ENCODE measurements at places on chromosomes 7 and 10. TPM values are rescaled to one million over a fixed set of nuclear protein-coding genes. Genes with fewer than 3 reads are reported as not detected.
A peak's percentile ranks its signal among the peaks of the same experiment; 100 is the strongest.

DNA sequence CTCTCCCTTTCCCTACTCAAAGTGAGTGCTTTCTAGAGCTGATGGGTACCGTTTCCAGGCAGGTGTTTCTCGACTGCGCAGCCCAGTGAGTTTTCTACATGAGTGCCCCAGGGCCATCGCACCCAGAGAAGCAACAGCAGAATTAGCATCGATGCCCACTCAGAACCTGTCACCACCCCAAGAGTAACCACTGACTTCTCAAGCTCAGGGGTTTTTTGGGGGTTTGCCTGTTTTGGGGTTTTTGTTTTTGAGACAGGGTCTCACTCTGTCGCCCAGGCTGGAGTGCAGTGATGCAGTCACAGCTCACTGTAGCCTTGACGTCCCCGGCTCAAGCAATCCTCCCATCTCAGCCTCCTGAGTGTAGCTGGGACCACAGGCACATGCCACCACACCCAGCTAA, 25.7 kb downstream of the SNX8 start:
- DNase-seq, result no peak
- no peaks in the 10 kb centered on the region for H3K4me1 ChIP-seq
- H3K27me3 ChIP-seq, result no peaks in the 10 kb centered on the region
- no peaks in the 10 kb centered on the region for H3K36me3 ChIP-seq
- H3K27ac ChIP-seq, result no peak overlapping the region
- H3K4me3 ChIP-seq, result no peak overlapping the region

- peak; percentile 17 for DNase-seq
- no peak overlapping the region for H3K4me3 ChIP-seq
- H3K27me3 ChIP-seq, result peaks cover 24% of the 10 kb centered on the region
- H3K4me1 ChIP-seq, result peaks cover 2% of the 10 kb centered on the region
- no peaks in the 10 kb centered on the region for H3K36me3 ChIP-seq
- no peak overlapping the region for H3K27ac ChIP-seq
Observed at GRCh38 chr10:114374053-114374791, 30.1 kb downstream of the AFAP1L2 start.

- H3K36me3 ChIP-seq, result no peaks in the 10 kb centered on the region
- H3K4me1 ChIP-seq, result peaks cover 7% of the 10 kb centered on the region
- no peaks in the 10 kb centered on the region for H3K27me3 ChIP-seq
Observed at GRCh38 chr10:24882047-24882698, 70.2 kb downstream of the PRTFDC1 start.

GRCh38 chr10:90784771-90785170, 73.1 kb downstream of the HTR7 start:
- no peak for DNase-seq
- no peak overlapping the region for H3K4me3 ChIP-seq
- H3K4me1 ChIP-seq, result no peaks in the 10 kb centered on the region
- peaks cover 5% of the 10 kb centered on the region for H3K27me3 ChIP-seq
- no peak overlapping the region for H3K27ac ChIP-seq

SORCS3 gene
- not detected for total RNA-seq

DNA sequence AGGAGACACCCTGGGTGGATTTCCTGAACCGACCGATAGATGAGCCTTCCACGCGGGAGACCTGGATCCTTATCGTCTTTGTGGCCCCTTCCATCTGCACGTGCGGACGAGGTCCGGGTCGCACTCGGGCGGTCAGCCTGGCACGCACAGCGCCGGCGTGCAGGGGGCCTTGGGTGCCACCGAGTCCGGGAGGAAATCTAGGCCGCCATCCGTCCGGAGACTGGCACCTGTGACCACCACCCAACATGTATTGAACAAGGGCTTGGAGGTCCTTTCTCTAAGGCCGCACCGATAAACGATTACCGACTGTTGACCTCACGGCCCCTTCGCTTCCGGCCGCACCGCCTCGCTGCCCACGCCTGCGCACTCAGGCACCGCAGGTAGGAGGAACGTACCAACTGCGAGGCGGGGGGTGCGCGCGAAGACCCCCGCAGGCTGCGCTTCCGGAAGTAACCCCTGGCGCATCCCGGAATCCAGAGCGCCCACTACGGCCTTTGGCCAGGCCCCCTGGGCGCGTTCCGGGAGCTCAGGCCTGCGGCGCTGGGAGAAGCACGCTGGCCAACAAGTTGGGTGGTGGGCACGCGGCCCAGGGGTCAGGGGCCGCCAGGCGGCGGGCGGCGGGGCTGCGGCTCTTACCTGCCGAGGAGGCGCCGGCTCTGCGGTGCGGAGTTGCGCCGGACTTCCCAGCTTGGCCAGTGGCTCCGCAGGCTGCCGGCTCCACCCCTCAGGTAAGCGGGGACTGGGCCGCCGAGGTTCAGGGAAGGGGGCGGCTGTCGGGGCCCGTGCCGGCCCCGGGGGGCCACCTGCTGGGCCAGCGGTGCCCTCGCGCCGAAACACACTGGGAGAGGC, at the start of the genes ACTR3C and LRRC61:
TSS of gene ACTR3C (minus strand) at position 713 of the 849 bp plus-strand sequence. CDS start 28,249 bp downstream, outside the sequence.
TSS of gene LRRC61 (plus strand) at position 523 of the 849 bp plus-strand sequence. CDS start 13,507 bp downstream, outside the sequence.
- H3K4me1 ChIP-seq, result peaks cover 10% of the 10 kb centered on the region
- H3K27me3 ChIP-seq, result no peaks in the 10 kb centered on the region
- H3K36me3 ChIP-seq, result no peaks in the 10 kb centered on the region
- no peak for DNase-seq

DAGLB gene
- 35.3 TPM for total RNA-seq

ZNF212 gene
- total RNA-seq, result 4.2 TPM

- no peak overlapping the region for H3K4me3 ChIP-seq
- H3K27ac ChIP-seq, result no peak overlapping the region
- H3K36me3 ChIP-seq, result no peaks in the 10 kb centered on the region
- no peak for DNase-seq
- no peaks in the 10 kb centered on the region for H3K27me3 ChIP-seq
- no peaks in the 10 kb centered on the region for H3K4me1 ChIP-seq
Observed at GRCh38 chr10:111833251-111833650, 350.3 kb downstream of the GPAM start.

DNA sequence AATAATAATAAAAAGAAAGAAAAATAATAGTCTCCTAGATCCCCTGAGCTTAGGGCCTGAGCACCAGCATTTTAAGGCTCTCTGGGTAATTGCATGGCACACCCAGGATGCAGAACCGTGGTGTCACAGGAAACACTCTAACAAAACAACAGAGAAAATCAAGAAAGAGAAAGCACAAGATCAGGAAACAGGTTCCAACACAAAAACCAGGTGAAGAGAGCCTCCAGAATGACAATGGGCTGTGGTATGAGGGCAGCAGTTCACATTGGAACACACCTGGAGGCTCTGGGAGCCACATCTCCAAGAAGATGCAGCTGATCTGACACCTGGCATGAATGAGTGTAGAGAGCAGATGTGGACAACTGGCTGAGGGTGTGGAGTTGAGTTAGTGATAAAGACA, 7.1 kb downstream of the MMRN2 start:
- no peak overlapping the region for H3K27ac ChIP-seq
- H3K27me3 ChIP-seq, result peaks cover 14% of the 10 kb centered on the region
- H3K36me3 ChIP-seq, result no peaks in the 10 kb centered on the region

DNA sequence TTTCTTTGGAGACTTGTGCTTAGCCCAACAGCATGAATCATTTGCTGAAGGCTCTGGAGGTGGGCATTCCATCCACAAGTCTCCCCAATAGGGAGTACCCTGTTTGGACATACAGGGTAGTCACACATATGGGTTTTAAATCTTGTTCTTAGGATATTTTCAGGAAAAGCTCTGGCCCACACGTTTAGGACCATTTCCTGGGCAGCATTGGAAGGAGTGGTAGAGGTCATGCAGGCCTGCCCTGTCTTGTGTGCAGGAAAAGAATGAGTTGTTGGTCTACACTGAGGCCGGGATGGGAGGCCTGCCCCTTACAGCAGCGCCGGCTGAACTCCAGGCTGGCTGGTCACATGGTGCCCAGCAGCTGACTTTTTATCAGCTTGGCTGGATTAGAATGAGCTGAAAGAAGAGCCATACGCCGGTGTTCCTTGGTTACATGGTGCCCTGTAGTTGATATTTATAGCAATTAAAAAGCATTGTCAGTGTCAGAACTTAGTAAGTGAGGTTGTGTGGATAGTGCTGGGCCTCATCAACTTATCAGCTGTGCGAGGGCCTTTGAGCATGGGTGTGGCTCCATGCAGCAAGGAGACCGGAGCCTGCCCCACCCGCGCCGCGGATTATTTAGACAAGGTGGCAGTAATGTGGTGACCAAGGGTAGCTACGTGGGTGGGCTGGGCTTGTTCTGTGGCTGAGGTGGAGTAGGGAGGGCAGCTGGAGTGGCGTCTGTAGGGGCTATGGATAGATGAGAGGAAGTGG, 28.6 kb downstream of the OGDH start:
- no peak overlapping the region for H3K4me3 ChIP-seq
- H3K27me3 ChIP-seq, result no peaks in the 10 kb centered on the region
- no peak overlapping the region for H3K27ac ChIP-seq
- peaks cover 1% of the 10 kb centered on the region for H3K36me3 ChIP-seq
- DNase-seq, result no peak

GRCh38 chr10:21919906-21920305, 83.6 kb downstream of the DNAJC1 start:
- no peaks in the 10 kb centered on the region for H3K36me3 ChIP-seq

DNA sequence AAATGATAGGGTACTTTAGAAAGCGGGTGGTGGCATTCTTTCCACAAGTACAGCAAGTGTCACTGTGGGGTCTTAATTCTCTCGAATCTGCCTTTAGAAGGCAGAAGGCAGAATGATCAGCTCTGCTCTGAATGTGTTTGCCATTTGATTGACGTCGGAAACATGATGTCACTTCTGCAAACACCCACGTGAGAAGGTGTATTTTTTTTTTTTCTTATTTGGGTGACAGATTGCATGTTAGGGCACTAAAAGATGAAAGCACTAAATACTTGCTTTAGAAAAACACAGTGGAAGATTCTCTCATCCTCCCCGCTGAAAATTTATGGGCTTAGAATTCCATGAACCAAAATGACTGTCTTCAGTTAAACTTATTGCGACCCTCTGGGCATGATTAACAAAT, 150.2 kb downstream of the TCF7L2 start:
- H3K4me1 ChIP-seq, result peaks cover 16% of the 10 kb centered on the region
- H3K27ac ChIP-seq, result no peak overlapping the region
- H3K36me3 ChIP-seq, result peaks cover 9% of the 10 kb centered on the region
- H3K27me3 ChIP-seq, result no peaks in the 10 kb centered on the region
- no peak for DNase-seq

CYP26A1 gene
- not detected for total RNA-seq

DNA sequence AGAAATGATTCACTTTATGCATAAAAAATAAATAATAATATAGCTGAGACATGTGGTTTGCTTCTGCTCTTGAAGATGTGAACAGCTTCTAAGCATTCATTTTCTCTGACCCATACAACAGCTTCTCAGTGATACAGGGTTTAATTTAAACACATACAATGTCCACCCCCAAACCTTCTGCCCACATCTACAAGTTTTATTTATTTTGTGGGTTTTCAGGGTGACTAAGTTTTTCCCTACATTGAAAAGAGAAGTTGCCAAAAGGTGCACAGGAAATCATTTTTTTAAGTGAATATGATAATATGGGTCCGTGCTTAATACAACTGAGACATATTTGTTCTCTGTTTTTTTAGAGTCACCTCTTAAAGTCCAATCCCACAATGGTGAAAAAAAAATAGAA, 17.2 kb downstream of the INHBA start:
- DNase-seq, result peak; percentile 86
- H3K27ac ChIP-seq, result no peak overlapping the region
- H3K27me3 ChIP-seq, result no peaks in the 10 kb centered on the region
- H3K4me1 ChIP-seq, result peaks cover 2% of the 10 kb centered on the region
- H3K4me3 ChIP-seq, result no peak overlapping the region
- peaks cover 17% of the 10 kb centered on the region for H3K36me3 ChIP-seq

DNA sequence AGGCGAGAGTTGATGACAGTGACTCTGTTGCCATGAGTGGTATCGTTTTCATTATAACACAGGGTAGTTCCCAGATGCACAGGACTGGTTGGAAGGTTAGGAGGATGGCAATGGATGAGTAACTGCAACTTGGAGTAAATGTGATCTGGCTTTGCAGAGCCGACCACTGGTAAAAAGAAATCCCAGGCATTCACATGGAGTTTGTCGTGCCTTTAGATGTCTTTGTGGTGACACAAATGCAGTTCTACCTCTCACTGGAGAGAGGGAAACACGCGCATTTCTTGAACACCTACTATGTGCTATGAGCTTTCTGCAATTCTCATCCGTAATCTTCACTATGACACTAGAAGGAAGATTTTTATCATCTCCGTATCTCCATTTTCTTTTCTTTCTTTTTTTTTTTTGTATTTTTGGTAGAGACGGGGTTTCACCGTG, 1.7 kb upstream of the MNX1 start:
- no peak for DNase-seq
- no peaks in the 10 kb centered on the region for H3K4me1 ChIP-seq
- H3K27ac ChIP-seq, result no peak overlapping the region
- peaks cover 94% of the 10 kb centered on the region for H3K27me3 ChIP-seq

ZNF789 gene
- total RNA-seq, result 4.2 TPM

All from IMR-90 (cell line).